Stimulated activated CD4-positive, alpha-beta T cell treated with anti-CD3 and anti-CD28 coated beads, Interleukin-2, amount 100 ng/mL, for 48 hours (primary cell): ENCODE measurements at places on chromosomes 2 and 18.

GRCh38 chr18:48983793-48984437 is 33.1 kb upstream of the SMAD7 start:
- no peak for DNase-seq

DNA sequence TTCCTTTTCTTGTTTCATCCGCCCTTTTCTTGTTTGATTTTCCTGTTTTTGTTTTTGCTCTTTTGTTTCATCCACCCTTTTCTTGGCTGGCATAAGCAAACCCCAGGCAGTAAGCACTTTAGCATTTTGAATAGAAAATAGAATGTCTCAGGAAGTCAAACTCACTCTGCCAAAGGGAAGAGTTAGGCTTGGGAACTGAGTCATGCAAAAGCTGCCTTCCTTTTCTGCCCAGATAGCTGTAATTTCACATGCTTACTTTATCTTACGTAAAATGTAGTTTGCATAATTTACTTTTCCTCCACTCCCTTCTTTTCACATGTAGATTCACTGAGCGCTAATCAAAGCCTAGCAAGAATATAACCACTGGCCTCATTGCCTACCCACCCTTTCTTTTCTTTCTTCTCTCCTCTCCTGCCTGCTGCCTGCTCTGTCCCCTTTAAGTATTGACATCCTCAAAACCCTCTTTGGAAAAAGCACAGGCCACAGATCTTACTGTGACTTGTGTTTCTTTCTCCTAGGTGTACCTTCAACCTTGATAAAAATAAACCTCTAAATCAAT is 48.4 kb downstream of the CNGA3 start:
- no peak for DNase-seq

DNA sequence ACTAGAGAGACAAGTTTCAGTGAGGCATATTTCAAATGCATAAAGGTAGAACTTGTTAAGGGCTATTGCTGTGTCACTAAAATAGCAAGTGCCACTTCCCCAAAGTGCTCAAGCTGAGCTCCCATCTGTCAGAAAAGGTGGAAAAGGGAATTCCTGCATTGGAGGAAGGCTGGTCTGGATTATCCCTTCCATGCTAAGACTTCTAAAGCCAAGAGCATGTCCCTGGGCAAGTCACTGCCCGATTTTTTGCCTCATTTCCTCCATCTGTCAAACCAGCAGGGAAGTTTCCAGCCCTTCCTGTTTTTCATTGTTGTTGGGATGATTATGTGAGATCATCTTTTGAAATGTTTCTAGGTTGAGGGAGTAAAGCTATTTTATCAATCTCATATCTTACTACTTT is 175.5 kb downstream of the SETBP1 start:
- no peak for DNase-seq

GRCh38 chr2:8538531-8538930 is 143.3 kb upstream of the ID2 start:
- DNase-seq = no peak

GRCh38 chr2:152813351-152813750 is 94.9 kb downstream of the ARL6IP6 start:
- DNase-seq = no peak

DNA sequence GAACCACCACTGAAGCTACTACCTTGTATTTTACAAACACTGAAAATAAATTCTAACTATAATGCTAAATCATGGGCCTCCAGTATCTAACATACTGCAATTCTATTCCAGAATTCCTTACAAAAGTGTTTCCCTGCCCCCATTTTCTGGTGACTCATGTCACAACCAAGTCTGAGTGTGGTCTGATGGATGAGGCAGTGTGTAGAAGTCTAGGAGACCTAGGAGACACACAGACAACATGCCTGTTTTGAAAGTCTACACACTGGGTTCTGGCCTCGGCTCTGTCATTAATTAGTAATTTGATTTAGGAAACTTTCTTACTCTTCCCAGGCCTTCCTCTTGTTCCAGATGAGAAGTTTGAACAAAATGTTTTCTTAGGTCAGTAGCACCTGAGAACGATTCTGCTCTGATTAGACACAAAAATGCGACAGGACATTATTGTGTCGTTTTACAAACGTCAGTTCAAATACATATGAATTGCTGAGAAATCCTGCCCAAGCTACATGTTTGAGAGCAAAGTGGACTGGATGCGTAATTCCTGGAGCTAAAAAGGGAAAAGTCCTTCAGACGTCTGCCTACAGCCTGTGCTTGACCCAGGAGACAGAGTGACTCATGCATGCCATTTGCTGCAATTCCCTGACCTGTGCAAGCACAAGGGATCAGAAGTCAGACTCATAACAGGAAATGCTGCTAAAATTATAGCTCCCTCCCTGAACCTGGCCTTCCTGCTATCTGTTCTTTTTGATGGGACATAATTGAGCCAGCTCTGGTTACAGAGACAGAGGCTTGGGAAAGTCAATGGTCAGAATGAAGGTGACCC is 494.4 kb downstream of the SOX11 start:
- no peak for DNase-seq

GRCh38 chr18:55830544-55830943 is 242.6 kb upstream of the TCF4 start:
- no peak for DNase-seq

GRCh38 chr2:127175041-127175721 is 44.9 kb downstream of the CYP27C1 start:
- no peak for DNase-seq

- no peak for DNase-seq
These were observed 487.6 kb downstream of the THSD7B start for GRCh38 chr2:137252934-137253333.

DNA sequence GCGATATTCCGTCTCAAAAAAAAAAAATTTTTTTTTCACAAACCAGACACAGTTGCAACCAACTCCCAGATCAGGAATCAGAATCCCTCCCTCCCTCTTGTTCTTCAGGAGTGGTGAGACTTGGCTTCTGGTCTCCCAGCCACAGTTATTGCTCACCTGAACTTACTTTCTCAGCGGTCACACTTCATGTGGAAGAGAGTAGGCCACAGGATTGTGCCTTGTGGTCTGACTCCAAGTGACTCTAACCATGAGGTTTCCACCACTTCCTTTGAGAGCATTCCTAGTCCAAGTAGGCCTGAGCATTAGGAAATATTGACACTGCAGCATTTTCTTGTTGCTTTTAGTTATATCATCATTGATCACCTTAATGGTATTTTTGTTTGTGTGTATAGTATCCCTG is 12.1 kb downstream of the FMNL2 start:
- no peak for DNase-seq

DNA sequence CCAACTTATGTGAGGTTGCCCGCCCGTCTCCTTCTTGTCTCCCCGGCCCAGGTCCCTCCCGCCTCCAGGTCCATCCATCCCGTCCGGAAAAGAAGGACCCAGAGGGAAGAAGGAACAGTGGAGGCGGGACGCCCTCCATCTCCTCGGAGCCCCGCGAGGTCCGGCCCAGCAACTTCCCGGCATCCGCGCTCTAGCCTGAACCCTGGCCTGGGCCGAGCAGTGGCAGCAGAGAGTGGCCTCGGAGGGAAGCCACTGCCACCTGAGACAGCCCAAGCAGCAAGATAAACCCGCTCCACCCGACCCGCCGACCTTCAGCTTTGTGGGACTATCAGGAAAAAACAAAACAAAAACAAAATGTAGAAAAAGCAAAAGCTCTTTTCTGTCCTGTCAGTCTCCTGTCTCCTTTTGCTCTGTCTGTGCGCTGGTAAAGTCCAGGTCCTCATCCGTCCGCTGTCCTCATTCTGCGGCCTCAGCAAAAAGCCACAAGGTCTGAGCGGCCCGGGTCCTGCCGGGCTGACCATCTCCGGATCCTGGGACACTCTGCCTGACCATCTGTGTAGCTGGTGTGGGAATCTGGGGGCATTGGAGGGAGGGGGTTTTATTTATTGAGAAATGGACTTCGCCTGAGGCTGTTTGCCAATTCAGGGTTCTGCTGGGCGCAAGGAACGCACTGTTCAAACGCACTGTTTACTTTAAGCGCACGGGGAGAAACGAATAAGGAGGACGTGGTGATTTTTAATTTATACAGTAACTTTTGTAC is 3.1 kb downstream of the DLX1 start:
- no peak for DNase-seq

DNA sequence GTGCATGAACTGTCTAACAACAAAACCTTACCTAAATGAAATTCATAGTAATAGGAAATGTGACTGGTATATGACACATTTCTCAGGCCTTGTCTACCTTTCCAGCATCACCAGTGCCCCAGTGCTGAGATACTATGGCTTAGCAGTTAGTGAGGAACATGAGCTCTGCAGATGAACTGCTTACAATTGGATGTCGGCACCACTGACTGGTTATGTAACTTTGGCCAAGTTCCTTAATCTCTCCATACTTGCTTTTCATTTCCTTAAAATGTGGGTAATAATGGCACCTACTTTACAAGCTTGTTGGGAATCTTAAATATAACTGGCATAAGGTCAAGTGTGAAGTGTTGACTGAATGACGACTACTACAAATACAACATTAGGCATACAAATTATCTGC is 136.3 kb downstream of the OLA1 start:
- DNase-seq = no peak

DNA sequence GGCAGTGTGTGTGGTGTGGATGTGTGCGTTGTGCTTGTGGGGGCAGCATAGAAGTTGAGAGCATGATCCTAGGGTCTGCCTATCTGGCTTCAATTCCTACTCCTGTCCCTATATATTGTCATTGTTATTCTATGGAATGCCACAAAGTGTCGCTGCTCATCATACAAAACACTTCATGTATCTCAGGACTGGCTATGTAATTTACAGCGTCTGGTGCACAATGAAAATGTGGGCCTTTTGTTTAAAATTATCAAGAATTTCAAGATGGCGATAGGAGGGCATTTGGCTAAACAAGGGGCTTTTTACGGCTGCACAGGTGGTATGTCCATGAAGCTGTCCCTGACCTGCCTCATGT is 3.4 kb downstream of the SERPINB2 start:
- no peak for DNase-seq

- no peak for DNase-seq
These were observed 276.4 kb downstream of the RPIA start for GRCh38 chr2:88967844-88968243.

DNA sequence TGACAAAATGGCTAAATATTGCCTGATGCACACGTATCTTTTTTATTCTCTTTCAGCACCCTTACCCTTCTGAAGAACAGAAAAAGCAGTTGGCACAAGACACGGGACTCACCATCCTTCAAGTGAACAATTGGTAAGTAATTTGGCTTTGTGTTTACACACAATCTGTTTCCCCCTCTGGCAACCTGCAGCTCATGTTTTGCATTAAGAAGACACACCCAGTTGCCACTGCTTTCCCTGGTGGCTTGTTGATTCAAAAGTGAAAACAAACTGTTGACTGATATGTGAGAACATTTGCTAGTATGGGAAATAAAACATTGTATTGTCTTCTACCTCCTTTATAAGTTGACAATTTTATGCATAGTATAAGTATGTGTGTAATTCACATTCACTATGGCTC is 113.0 kb downstream of the MEIS1 start:
- no peak for DNase-seq
